GM12864 (cell line): ENCODE measurements at places on chromosomes 11 and 22.

DNA sequence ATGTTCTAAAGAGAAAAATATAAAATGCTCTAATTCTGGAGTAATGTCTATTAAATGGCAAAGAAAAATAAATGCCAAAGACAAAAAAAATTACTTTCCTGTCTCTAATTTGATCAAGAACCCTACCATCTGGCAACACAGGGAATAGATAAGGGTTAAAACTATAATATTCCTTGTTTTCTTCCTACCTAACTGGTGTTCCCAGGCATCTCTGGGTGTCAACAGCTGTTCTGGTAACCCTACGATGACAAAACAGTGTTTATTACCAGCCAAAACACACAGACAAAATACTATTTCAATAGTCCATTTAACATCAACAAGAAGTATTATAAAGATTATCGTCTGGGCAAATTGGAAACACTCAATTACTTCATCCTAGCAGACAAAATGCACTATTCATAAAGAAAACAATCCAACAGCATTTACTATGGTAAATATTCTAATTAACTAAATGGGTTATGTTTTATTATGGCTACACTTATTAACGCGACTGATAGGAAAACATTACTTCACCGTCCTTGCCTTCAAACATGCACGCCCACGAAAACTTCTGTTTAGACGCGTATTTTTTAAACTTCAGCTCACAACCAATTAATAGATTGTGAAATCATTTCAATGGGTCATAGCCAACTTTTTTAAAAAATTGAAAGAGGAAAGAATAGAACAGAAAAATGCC is 50.6 kb downstream of the LGR4 start:
- no peak for DNase-seq

DNA sequence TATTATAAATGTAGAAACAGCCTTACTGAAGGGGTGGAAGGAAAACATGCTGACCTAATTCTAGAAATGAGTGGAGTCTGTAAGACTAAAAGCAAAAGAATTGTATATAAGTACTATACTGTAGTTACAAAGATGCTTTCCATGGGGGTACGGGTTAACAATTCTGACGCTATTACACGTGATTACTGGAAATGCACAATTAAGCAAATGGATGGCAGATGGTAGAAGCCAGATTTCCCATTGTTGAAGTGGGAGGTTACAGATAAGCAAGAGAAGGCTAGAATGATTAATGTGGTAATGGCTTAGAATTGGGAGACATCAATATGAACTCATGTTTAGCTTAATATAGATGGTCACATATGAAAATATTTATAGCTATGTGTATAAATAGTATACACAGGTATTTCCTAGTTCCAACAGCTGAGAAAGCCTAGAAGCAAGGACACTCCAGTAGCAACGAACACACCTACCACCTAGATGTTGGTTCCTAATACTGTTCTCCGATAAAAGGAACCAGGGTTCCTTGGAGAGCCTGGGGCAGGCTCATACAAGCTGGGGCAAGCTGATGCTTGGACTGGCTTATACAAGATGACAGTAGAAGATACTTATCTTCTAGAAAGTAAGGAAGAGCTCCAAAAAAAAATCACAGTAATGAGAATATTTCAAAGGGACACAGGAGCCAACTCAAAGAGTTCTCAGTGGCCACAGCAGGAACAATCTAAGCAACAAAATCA is 13.5 kb downstream of the SMC1B start:
- DNase-seq, result no peak

GRCh38 chr11:114912826-114913225 is 234.5 kb downstream of the NXPE2 start:
- no peak for DNase-seq

- DNase-seq, result no peak
Measured at GRCh38 chr11:96061730-96062129, 137.8 kb upstream of the MTMR2 start.

- DNase-seq, result no peak
Measured at GRCh38 chr11:122253589-122254231, 137.7 kb upstream of the BLID start.

DNA sequence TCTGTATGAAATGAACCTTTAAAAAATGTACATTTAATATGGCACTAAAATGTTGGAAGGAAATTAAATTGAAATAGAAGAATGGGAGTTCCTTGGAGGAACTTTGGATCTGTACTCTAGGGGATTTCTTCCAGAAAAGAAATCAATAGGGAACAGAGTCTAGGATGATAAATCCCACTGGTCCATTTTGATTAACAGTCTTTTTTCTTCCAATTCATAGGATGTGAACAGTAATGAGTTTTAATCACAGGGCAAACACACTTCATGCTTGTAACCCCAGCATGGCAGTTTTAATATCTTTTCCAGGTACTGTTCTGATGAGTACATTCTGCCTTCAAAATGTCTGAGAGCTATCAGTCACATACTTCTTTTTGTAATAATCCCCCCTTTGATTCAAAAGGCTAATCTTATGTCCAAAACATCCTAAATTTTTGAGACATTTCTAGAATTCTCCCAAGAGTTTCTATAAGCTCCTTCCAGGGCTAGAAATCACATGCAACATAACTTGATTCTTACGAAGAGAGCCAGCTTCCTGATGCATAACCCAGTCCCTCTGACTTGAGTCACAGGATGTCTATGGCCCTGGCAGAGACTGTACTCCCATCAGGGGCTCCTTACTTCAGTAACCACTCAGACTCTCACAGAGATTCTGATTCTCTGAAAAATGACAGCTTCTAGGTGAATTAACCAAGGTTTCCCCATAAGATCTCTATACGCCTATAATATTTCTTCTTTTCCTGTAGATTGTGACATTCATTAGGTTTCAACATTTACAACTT is 112.9 kb downstream of the SLC36A4 start:
- no peak for DNase-seq

DNA sequence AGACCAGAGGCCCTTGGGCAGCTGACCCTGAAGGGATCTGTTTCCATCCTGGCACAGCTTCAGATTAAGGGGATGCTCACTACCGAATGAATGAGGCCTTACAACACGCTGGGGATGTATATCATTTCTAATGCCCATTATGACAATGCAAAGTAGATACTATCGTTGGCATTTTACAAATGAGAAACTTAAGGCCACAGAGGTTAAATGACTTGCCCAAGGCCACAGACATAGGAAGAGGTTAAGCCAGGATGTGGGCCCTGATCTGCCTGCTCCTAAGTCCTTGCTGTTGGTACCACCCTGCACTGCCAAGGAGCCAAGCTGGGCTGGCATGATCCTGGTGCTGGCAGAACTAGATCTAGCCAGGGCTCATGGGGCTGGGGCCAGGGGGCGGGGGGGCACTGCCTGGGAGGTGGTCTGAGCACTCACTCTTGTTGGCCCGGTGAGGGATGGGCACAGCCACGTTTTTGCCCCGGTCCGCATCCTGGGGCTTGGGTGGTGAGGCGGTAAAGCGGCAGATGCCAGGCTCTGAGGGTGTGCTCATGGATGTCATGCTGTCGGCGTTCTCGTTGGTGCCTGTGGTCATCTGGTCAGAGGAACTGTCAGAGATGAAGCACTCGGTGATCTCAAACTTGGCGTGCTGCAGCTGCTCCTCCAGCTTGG is 102.8 kb downstream of the CEP164 start:
- no peak for DNase-seq
